ENCODE measurements at places on chromosomes 4 and X. TPM values are rescaled to one million over a fixed set of nuclear protein-coding genes. Genes with fewer than 3 reads are reported as not detected.

DNA sequence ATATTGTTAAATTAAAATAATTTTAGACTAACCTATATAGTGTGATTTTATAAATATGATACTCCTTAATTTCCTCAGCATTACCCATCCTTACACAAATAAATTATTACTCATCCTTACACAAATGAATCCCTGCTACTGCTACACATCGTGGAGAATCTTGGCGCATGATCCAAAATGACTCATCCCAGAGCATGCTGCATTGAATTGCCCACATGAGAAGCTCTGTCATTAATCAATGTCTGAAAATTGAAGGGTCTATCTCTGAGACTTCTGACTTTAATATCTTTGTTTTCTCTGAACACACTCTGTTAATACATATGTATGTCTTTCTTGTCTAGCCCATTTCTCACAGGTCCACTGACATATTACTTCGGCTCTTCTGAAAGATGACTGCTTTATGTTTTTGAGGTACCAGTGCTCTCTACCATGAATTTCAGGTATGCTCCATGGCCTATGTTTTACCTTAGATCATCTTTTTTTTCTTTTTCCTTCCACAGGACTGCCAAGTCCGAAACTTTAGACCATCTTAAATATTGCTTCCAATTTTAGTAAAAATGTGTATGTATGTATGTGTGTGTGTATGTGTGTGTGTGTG lies 15.7 kb upstream of the DUSP21 start:
- DNase-seq: peak; percentile 39

GRCh38 chr4:123812066-123812390 lies 415.4 kb downstream of the SPRY1 start:
- no peak for DNase-seq

- no peak for DNase-seq
Observed at GRCh38 chrX:138986235-138986634, 274.7 kb upstream of the FGF13 start.

DNA sequence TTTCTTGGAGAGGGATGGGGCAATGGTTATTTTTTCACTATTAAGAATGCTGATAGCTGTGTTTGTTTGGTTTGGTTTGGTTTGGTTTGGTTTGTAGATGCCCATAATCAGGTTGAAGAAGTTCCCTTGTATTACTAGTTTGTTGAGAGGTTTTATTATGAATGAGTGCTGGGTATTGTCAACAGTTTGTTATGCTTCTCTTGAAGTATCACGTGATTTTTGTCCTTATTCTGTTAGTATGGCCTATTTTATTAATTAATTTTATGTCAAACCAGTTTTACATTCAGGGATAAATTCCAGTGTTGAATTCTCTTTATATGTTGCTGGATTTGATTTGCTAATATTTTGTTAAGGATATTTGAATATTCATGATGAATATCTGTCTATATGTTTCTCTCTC lies 449.8 kb upstream of the NWD2 start:
- no peak for DNase-seq

DNA sequence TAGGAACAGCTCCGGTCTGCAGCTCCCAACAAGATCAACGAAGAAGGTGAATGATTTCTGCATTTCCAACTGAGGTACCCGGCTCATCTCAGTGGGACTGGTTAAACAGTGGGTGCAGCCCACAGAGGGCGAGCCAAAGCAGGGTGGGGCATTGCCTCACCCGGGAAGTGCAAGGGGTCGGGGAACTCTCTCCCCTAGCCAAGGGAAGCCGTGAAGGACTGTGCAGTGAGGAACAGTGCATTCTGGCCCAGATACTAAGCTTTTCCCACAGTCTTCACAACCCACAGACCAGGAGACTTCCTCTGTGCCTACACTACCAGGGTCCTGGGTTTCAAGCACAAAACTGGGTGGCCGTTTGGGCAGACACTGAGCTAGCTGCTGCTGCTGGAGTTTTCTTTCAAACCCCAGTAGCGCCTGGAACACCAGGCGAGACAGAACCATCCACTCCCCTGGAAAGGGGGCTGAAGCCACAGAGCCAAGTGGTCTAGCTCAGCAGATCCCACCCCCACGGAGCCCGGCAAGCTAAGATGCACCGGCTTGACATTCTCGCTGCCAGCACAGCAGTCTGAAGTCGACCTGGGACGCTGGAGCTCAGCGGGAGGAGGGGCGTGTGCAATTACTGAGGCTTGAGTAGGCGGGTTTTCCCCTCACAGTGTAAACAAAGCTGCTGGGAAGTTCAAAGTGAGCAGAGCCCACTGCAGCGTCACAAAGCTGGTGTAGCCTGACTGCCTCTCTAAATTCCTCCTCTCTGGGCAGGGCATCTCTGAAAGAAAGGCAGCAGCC lies 84.6 kb downstream of the THOC2 start:
- DNase-seq: peak; percentile 77

DNA sequence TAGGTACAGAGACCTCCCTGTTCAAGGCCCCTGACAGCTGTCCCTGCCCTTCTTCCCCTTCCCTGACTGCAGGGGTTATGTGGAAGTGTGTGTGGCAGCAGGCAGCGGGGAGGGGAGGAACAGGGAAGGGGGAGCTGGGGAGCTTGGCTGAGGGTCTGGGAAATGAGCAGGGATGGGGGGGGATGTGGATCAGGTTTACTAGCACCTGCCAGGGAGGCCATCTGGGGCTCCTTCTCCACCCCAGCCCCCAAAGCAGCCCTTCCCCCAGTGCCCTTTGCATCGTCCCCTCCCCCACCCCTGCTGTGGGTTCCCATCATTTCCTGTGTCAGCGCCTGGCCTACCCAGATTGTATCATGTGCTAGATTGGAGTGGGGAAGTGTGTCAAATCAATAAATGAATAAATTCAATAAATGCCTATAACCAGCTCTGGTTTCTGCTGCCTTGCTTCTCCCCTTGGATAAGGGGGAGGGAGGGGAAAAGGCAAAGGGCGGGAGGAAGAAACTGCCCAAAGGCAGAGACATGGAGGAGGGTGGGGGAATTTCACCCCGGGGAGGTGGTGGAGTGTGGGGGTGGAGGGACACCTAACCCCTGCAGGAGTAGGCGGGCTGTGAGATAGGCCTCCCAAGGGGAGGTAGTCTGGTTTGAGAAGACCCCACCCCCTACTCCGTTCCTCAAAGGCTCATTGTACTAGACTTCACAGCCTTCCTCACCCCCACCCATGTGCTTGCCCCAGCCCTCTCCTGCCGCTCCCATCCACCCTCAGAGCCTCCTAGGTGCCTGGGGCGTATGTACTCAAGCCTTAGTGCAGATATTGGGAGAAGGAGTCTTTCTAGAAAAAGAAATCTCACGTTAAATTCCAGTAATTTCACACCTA lies 3.2 kb downstream of the CXorf65 start:
- DNase-seq: no peak

Gene SH2D1A
- not detected for total RNA-seq

Gene TRIM75
- total RNA-seq: 0.32 TPM

Gene GPM6B
- total RNA-seq: 1.3 TPM
